Activated CD4-positive, alpha-beta T cell treated with anti-CD3 and anti-CD28 coated beads for 24 hours (primary cell): ENCODE measurements at places on chromosomes 1 and 21.

GRCh38 chr1:101996825-101997465 lies at the start of gene OLFM3:
Gene OLFM3, minus strand, starts transcription at chr1:101996926.
- no peak for DNase-seq

GRCh38 chr1:109357616-109358015 lies 40.1 kb downstream of the SORT1 start:
- no peak for DNase-seq

GRCh38 chr1:65425006-65425405 lies 4.5 kb downstream of the LEPR start:
- DNase-seq, result no peak

DNA sequence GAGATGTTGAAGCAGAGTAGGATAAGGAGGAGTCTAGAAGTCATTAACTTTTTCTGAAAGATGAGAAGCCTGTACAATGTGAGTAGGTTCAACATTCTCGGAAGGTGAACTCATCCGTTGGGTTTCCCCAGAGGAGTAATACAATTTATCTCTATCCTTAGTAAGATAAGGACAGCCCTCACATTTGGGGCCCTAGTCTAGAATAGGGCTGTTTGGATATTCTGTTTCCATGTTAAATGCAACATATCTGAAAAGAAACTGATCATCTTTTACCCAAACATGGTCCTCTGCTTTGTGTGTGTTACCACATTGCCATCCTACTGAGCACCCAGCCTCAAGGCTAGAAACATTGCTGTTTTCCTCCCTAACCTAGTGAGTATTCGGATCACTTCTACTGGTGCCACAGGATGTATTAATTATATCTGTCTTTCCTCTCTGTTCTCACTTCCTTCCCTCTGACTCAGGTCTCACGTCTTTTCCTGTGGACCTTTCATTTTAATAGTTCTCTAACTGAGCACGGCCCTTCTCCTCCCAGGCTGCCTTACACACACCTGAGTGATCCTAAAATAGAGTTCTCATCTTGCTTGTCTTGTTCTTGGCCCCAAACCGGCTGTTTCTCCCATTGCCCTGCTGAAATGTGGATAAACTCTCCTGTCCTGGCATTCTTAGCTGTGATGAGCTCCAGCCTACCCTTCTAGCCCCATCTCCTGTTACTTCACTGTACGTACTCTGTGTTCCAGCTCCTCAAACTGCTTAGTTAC lies 91.7 kb downstream of the CDC14A start:
- no peak for DNase-seq

DNA sequence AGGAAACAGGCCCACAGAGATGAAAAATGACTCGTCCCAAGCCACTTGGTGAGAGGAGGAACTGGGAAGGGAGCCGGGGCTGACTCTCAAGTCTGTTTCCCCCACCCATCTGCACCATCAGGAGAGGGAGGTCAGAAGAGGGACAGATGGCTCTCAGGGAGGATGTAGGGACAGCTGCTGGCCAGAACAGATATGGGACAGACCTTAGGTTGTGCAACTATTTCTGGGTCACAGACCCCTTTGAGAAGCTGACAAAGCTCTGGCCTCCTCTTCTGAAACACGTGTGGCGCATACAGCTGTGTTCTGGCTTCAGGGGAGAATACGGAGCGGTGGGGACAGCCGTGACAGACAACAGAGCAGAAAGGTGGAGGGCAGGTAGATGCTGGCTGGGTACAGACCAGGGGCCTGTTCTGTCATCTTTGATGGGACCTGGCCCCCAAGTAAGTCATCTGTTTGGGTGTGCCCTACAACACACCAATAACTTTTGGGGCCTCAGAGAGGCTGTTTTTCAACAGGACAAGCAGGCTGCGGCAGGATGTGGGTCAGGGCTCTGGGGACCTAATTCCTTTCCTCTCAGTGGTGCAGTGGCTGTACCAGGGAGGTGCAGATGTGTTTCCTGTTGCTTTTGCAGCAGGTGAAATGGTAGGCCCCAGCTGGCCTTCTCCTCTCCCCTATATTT lies 7.3 kb downstream of the SH3BGRL3 start:
- DNase-seq, result no peak

DNA sequence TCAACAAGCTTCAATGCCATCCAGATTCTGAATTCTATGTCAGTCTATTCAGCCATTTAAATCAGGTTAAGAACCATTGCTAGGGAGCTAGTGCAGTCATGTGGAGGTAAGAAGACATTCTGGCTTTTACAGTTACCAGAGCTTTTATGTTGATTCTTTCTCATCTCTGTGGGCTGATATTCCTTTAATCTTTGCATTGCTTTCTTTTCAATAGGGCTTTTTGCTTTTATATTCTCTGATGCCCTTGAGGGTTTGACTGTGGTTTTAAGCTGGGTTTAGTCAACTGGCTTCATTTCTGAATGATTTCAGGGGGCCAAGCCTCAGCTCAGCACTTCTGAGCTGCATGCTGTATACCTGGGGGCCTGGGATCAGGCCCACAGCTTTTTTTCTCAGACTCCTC lies 51.0 kb upstream of the GORAB start:
- no peak for DNase-seq

DNA sequence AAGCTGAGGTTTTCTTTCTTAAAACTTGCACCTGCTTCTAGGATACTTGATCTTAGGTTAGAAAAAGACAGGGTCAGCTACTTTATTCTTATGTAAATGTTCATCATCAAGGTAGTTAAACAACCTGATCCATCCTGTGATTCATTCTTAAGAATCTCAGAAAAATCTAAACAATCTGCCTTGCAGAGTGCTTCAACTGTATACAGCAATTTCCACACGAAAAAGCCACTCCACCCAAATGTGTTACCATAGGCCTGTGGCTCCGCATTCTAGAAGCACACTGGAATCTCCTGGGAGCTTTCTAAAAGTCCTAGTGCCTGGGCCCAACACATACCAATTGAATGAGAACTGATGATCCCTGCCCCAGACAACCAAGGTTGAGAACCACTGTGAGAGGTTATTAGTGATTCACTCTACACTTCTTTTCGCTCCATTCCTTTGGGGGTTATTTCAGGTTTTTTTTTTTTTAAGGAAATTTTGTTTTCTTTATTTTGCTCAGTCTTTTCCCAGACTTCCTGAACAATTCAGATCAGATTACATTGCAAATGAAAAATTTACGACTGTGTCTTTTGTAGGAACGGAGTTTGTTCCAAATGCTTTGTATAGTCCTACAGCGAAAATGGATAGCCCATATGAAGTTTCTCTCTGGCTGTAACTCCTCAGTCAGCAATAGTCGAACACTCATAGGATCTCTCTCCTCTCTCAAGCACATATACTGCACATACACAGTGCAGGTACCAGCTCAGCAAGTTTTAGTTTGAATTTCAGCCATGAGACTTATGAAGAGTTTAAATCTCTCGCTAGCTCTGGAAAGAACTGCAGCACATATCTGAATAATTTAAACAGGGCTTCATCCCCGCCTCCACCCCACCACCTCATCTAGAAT lies 16.1 kb downstream of the SMYD2 start:
- DNase-seq, result no peak

DNA sequence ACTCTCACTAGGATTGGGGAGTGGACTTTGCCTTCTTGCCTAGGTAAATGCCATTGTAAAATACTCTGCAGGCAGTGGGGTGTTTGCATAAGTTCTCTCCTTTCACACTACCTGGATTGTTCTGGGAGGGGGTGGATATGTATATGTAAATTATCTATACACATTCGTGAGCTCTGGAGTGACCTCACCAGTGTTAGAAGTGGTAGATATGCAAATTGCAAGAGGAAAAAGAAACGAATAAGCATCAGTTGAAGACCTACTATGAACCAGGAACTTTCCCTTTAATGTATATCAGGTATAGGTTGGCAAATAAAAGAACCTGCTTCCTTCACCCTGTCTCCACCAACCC lies 1.5 kb upstream of the ARHGEF11 start:
- DNase-seq, result no peak

GRCh38 chr1:6599141-6599975 lies 3.3 kb downstream of the KLHL21 start:
- DNase-seq, result no peak

- no peak for DNase-seq
Observed at GRCh38 chr1:235883261-235883927, 16.7 kb upstream of the LYST start.

DNA sequence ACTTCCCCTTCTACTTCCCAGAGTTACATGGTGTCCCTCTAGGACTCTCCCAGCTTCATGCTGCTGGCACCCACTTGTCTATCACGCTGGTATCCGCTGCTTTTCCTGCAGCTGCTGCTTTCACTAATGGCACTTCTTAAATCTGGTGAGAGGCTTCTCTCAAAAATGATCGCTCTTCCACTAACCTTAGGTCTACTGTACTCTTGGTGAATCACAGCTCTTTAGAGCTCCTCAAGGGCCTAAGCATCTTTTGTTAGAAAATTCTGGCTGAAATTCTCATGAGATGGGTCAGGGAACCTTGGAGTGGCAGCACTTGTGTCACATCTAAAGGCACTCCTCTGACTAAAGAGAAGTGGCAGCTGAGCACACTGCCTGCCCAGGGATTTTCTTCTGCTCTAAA lies 32.1 kb downstream of the ZMYND12 start:
- no peak for DNase-seq

DNA sequence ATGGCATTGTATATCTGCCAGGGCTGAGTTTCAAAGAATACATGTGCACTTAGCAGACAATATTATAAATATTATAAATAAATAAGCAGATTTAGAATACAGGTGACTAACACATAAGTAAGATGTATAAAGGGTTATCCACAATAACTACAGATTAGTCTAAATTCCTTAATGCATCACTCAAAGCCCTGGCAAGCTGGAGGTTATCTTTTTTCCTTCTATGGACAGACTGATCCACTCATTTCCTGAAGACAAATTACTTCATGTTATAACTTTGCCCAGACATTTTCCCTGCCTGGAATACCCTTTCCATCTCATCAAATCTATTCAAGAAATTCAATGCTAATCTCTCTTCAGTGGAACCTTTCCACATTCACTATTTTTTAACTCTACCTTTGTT lies 38.8 kb downstream of the LUZP1 start:
- no peak for DNase-seq

- DNase-seq, result no peak
Observed at GRCh38 chr1:114015075-114015474, 35.8 kb downstream of the OLFML3 start.

GRCh38 chr1:11765661-11766428 lies 3.9 kb downstream of the C1orf167 start:
- no peak for DNase-seq

- no peak for DNase-seq
Observed at GRCh38 chr1:23784846-23785245, 6.1 kb upstream of the LYPLA2 start.

DNA sequence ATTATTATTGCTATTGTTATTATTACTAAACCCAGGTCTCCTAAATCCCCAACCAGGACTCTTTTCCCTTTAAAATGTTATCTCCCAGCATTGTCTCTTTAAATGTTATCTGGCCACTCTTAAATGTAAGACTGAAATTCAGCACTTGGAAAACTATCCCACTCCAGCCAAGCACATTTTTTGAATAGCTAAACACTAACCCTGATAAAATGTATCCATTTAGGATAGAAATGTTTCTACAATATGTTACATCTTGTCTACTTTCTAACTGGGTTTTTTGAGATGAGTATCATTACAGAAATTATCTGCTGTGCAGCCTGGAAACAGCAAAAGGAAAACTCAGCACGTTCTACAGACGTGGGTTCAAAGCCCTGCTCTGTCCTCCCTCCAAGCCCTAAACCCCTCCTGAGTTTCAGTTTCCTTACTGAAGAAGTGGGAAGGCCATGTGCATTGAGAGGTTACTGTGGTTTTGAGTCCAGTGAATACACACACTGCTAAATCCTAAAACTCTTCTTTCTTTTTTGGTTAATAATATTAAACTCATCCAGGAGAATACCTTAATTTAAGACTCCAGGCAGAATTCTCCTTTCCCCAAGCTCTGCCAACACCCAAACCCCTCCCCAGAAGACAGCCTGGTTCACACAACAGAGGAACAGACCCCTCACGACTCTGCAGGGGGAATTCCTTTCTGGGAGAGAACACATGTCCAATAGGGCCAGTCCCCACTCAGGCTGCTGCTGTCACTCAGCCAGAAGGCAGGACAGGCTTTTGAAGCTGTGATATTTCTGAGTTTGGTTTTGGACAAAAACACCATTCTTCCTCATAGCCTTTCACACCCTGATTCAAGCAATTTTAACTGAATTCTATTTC lies 41.9 kb downstream of the HIVEP3 start:
- DNase-seq, result no peak

GRCh38 chr1:151849126-151849525 lies 4.4 kb downstream of the THEM5 start:
- DNase-seq, result no peak

GRCh38 chr1:4611563-4612341 lies 42.7 kb upstream of the AJAP1 start:
- DNase-seq, result no peak

- DNase-seq, result no peak
Observed at GRCh38 chr1:176330782-176331181, 123.7 kb upstream of the COP1 start.

GRCh38 chr1:222392556-222392955 lies 155.3 kb downstream of the HHIPL2 start:
- no peak for DNase-seq

DNA sequence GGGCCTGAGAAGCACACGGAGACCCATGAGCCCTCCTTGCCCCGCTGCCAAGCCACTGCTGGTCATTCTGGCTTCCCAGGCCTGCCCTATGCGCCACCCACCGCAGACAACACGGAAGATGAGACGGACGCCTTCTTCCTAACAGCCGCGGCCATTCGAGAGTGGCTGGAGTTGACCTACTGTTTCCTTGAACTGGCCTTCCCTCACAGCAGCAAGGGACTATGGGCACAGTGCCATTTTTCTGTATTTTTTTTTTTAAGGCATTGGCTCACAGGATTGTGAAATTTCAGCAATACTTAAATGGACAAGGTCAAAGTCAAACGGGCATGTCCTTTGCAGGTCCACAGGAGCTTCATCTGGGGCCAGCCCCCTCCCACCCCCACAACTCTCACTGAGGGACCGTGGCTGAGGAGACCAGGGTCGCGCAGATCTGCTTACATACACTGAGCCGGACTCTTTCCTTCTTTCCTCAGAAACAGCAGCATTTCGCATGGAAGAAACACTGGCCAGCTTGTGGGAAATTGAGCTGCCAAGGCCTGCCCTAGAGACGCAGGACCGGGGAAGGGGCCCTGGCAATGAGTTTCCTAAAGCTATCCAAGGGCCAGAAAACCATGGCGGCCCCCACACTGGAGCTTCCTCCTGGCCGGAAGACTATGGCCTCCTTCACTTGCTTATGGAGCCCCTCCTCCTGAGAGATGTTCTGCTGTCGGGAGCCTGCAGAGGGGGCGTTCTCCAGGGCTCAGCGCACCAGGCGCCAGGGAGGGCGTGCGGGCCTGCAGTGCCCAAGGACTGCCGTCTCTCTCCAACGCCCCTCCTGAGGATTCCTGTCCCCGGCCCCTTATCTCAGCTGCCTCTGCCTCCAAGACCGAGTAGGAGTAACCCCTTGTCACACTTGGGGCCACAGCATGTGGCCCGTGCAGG lies 98.9 kb downstream of the PGBD5 start:
- no peak for DNase-seq

- no peak for DNase-seq
Observed at GRCh38 chr1:165773324-165773965, 4.8 kb upstream of the TMCO1 start.
